ENCODE measurements at places on chromosomes 2 and 18. TPM values are rescaled to one million over a fixed set of nuclear protein-coding genes. Genes with fewer than 3 reads are reported as not detected.

Gene ABCB11
- not detected for total RNA-seq

DNA sequence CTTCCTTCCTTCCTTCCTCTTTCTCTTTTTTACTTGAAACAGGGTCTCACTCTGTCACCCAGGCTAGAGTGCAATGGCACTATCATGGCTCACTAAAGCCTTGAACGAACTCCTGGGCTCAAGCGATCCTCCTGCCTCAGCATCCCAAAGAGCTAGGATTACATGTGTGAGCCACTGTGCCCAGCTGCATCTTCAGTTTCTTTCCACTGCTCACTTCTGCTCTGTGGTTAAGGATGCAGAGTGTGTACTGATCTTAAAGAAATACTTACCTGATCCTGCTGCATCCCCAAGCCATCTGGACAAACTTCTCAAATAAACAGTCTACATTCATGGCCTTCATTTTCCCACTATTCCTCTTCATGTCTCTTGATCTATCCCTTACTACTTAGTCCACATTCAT lies 13.0 kb downstream of the DPP4 start:
- no peaks in the 10 kb centered on the region for H3K27me3 ChIP-seq
- no peak overlapping the region for H3K4me3 ChIP-seq
- H3K27ac ChIP-seq: no peak overlapping the region
- H3K4me1 ChIP-seq: no peaks in the 10 kb centered on the region

GRCh38 chr2:228699400-228699799 lies 517.9 kb upstream of the SPHKAP start:
- no peaks in the 10 kb centered on the region for H3K4me1 ChIP-seq
- H3K27me3 ChIP-seq: no peaks in the 10 kb centered on the region
- no peak overlapping the region for H3K27ac ChIP-seq
- DNase-seq: no peak
- no peaks in the 10 kb centered on the region for H3K36me3 ChIP-seq
- H3K4me3 ChIP-seq: no peak overlapping the region

- no peaks in the 10 kb centered on the region for H3K36me3 ChIP-seq
- H3K4me3 ChIP-seq: no peak overlapping the region
- peak; percentile 81 for DNase-seq
- H3K27me3 ChIP-seq: no peaks in the 10 kb centered on the region
- H3K27ac ChIP-seq: peak overlapping the region; percentile 26
These were observed 70.5 kb upstream of the RTN4 start for GRCh38 chr2:55120634-55121359.

- no peak overlapping the region for H3K27ac ChIP-seq
- no peaks in the 10 kb centered on the region for H3K36me3 ChIP-seq
- no peaks in the 10 kb centered on the region for H3K4me1 ChIP-seq
These were observed 29.2 kb upstream of the HPCAL1 start for GRCh38 chr2:10273215-10274175.

DNA sequence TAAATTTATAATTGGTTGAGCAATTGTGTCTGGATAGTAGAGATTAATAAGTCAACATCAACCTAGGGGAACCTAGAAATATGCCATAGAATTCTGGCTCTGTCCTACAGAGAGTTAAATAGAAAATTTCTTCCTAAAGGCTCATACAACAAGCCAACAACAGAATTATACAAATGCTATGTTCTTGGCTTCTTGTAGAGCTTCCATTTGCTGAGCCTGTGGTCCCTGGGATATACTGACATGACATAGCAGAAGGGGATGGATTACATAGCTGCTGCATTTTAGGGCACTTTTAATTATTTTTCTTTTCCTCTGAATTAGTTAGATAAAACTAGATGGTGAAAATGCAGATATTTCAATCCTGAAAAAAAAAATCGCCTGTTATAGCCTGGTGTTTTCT lies 95.5 kb upstream of the ST6GAL2 start:
- H3K36me3 ChIP-seq: no peaks in the 10 kb centered on the region
- no peak overlapping the region for H3K27ac ChIP-seq
- peaks cover 8% of the 10 kb centered on the region for H3K4me1 ChIP-seq
- H3K27me3 ChIP-seq: no peaks in the 10 kb centered on the region
- DNase-seq: no peak

- DNase-seq: no peak
- H3K36me3 ChIP-seq: no peaks in the 10 kb centered on the region
- no peaks in the 10 kb centered on the region for H3K27me3 ChIP-seq
- no peaks in the 10 kb centered on the region for H3K4me1 ChIP-seq
- H3K4me3 ChIP-seq: no peak overlapping the region
These were observed 213.1 kb upstream of the MC4R start for GRCh38 chr18:60585670-60586069.

Data from aorta (tissue), 5 donors.